Fibroblast of lung (primary cell): ENCODE measurements at places on chromosomes 2 and 18. TPM values are rescaled to one million over a fixed set of nuclear protein-coding genes. Genes with fewer than 3 reads are reported as not detected.
A peak's percentile ranks its signal among the peaks of the same experiment; 100 is the strongest.

GRCh38 chr18:43420950-43421349, 143.7 kb upstream of the SYT4 start:
- H3K4me3 ChIP-seq = no peak overlapping the region
- H3K27me3 ChIP-seq = no peaks in the 10 kb centered on the region
- DNase-seq = no peak
- H3K36me3 ChIP-seq = no peaks in the 10 kb centered on the region

DNA sequence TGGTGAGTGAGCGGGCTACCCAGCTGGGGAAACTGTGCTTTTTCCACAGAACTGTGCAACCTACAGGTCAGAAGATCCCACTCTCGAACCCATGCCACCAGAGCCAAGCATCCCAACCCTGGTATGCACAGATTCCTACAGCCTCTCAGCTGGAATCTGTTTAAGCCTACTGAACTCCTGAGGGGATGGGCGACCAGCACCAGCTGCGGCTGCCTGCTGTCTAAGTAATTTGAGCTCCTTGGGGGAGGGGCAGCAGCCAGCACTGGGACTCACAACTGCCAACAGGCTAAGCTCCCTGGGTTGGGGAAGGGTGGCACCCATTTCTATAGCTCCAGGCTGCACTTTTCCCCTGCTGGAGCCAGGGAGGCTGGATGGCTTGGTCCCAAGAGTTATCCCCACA, 11.8 kb downstream of the CYP27C1 start:
- peak; percentile 62 for DNase-seq
- H3K27ac ChIP-seq = no peak overlapping the region
- H3K4me1 ChIP-seq = no peaks in the 10 kb centered on the region
- no peak overlapping the region for H3K4me3 ChIP-seq
- no peaks in the 10 kb centered on the region for H3K36me3 ChIP-seq

- H3K27me3 ChIP-seq = no peaks in the 10 kb centered on the region
- H3K36me3 ChIP-seq = no peaks in the 10 kb centered on the region
- no peak overlapping the region for H3K4me3 ChIP-seq
- no peak overlapping the region for H3K27ac ChIP-seq
- H3K4me1 ChIP-seq = no peaks in the 10 kb centered on the region
Observed at GRCh38 chr2:124283096-124283495, 258.0 kb downstream of the CNTNAP5 start.

GRCh38 chr2:102350137-102350793, 5.3 kb upstream of the IL18R1 start:
- no peaks in the 10 kb centered on the region for H3K4me1 ChIP-seq
- H3K27ac ChIP-seq = no peak overlapping the region
- peaks cover 8% of the 10 kb centered on the region for H3K27me3 ChIP-seq
- H3K36me3 ChIP-seq = no peaks in the 10 kb centered on the region
- DNase-seq = no peak
- H3K4me3 ChIP-seq = no peak overlapping the region

DNA sequence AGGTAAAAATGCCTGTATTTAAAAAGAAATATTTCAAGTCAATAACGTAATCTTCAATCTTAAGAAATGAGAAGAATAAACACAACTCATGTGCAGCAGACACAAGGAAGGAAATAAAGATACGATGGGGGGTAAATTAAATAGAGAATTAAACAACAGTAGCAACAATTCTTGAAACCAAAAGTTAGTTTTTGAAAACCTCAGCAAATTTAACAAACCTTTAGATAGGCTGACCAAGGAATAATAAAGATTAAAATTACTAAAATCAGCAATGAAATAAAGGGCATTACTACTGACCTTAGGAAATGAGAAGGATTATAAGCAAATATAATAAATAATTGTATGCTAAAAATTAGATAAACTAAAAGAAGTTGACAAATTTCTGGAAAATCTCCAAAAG, 178.9 kb downstream of the RTP5 start:
- no peak overlapping the region for H3K27ac ChIP-seq
- H3K4me1 ChIP-seq = no peaks in the 10 kb centered on the region
- H3K36me3 ChIP-seq = no peaks in the 10 kb centered on the region
- peaks cover 6% of the 10 kb centered on the region for H3K27me3 ChIP-seq

DNA sequence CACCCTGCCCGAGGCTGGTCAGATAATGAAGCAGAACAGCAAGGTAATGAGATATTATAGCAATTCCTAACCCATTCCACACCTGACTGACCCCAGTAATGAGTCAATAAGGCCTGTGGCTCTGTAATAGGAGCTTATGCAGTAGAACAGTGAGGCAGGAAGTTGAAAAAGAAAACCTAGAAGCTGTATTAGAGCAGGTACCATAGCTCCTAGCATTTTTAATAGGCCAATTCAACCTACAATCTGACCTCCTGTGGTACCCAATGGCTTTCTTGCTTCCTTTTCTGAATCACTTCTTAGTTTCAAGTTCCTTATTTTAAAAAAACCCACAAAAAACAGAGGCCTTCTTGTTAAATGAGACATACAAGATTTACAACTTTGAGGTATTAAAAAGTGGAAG, 43.6 kb upstream of the MAP2 start:
- H3K4me1 ChIP-seq = peaks cover 5% of the 10 kb centered on the region
- H3K27me3 ChIP-seq = no peaks in the 10 kb centered on the region
- H3K27ac ChIP-seq = no peak overlapping the region
- H3K36me3 ChIP-seq = no peaks in the 10 kb centered on the region

DNA sequence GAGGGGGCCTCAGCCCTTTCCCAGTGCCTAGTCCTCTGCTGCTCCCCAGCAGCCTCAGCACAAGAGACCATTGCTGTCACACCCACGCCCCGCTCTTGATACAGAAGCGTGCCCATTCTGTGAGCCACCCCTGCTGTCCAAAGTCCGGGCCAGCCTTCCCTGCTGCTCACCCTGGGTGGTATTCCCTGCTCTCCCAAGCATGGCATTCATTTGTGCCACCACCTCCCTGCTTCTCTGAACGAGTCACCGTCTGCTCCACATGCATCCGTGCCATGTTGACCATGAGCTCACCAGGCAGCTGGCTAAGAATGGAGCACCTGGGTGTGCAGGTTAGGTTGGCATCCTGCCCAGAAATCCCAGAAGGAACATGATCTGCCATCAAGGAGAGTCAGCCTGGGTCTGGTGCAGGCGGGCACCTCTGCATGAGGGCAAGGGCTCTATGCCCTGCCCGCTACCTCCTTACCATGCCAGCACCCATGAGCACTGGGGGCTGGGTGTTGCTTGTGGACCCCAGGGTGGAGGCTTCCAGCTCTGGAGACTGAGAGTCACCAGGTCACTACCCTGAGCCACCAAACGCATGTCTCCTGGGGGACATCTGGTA, 63.0 kb downstream of the TWIST2 start:
- peaks cover 20% of the 10 kb centered on the region for H3K36me3 ChIP-seq
- no peaks in the 10 kb centered on the region for H3K27me3 ChIP-seq
- peaks cover 10% of the 10 kb centered on the region for H3K4me1 ChIP-seq
- no peak overlapping the region for H3K4me3 ChIP-seq
- DNase-seq = no peak

DNA sequence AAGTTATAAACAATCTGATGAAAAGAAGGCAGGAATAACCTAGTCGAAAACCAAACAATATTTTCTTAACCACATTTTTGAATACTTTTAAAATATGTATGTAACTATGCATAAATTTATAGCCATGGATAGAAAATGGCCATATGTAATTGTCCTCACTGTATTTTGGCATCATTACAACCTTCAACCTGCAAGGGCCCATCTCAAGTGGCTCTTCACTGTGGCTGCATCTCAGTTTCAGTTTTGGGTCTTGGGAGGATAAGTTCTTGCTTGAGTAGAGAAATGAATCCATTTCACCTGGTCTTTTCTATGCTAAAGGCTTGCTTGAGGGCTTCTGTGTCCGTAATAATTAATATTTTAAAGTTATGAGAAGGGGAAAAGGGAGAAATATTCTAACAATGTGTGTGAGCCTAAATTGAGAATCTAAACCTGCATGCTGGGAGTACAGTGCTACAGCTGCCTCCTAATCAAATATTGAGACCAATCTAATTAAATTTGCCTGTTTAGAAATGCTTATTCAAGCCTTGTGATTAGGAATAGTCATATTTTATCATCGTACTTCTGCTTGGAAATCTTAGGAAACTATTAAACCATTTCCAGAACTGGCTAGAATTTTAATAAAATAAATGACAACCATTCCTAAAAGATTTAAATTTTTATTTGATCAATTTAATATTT, 92.5 kb downstream of the EML4 start:
- H3K27ac ChIP-seq = no peak overlapping the region
- DNase-seq = no peak
- H3K4me3 ChIP-seq = no peak overlapping the region
- H3K27me3 ChIP-seq = no peaks in the 10 kb centered on the region
- H3K36me3 ChIP-seq = no peaks in the 10 kb centered on the region
- no peaks in the 10 kb centered on the region for H3K4me1 ChIP-seq

GRCh38 chr2:37244017-37244416, 12.6 kb downstream of the NDUFAF7 start:
- DNase-seq = no peak
- no peak overlapping the region for H3K4me3 ChIP-seq
- H3K4me1 ChIP-seq = no peaks in the 10 kb centered on the region
- no peaks in the 10 kb centered on the region for H3K27me3 ChIP-seq
- H3K36me3 ChIP-seq = peaks cover 6% of the 10 kb centered on the region

The MTA3 gene
- 27.2 and 31.0 TPM in 2 replicates for total RNA-seq

The DSG4 gene
- not detected in 2 replicates for total RNA-seq

The RASGRP3 gene
- total RNA-seq = 0.26 and 0.50 TPM in 2 replicates

The WBP1 gene
- total RNA-seq = 48.8 and 78.1 TPM in 2 replicates

The LRATD1 gene
- 0.51 and 0.99 TPM in 2 replicates for total RNA-seq

The SP5 gene
- total RNA-seq = under 0.01 TPM in 1 of 2 replicates, not detected in the other

The CNDP1 gene
- not detected in 2 replicates for total RNA-seq

The TLX2 gene
- under 0.01 TPM in 1 of 2 replicates, not detected in the other for total RNA-seq
